ENCODE measurements at places on chromosomes 12 and 14.

GRCh38 chr12:64714551-64714968 is 44.6 kb downstream of the GNS start:
- DNase-seq = no peak

DNA sequence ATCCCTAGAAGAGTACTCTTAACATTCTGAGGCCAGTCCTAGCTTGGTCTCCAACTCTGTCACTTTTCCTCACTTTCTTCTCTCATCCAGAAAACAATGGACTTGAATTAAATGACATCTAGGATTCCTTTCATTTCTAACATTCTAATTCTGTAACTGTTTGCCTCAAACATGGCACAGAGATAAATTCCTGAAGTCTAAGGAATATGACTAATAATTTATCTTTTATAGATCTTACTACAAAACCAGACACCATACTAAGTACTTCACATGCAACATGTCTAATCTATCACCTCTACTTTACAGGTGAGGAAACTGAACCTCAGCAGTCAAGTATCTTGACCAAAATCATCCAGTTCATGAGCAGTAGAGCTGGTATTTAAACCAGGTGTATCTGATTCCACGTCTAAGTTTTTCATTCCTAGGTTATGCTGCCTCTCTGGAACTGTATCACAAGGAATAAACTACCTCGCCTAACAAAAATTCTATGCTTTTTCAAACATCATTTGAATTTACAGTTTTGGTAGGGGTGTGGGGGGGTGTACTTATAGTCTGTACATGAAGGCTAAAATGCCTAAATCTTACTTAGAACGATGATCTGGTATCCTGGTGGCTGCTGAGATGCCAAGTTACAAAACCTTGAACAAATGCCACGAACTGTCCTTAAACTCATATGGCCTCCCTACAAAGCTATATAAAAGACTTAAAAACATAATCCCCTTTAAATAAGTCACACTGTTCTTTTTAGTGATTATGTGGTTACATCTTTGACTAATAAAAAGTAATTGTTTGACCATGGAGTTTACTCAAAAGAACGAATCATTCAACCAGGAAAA is 41.6 kb downstream of the ATXN2 start:
- no peak for DNase-seq

GRCh38 chr14:95490138-95490509 is 26.3 kb downstream of the SYNE3 start:
- DNase-seq = no peak

DNA sequence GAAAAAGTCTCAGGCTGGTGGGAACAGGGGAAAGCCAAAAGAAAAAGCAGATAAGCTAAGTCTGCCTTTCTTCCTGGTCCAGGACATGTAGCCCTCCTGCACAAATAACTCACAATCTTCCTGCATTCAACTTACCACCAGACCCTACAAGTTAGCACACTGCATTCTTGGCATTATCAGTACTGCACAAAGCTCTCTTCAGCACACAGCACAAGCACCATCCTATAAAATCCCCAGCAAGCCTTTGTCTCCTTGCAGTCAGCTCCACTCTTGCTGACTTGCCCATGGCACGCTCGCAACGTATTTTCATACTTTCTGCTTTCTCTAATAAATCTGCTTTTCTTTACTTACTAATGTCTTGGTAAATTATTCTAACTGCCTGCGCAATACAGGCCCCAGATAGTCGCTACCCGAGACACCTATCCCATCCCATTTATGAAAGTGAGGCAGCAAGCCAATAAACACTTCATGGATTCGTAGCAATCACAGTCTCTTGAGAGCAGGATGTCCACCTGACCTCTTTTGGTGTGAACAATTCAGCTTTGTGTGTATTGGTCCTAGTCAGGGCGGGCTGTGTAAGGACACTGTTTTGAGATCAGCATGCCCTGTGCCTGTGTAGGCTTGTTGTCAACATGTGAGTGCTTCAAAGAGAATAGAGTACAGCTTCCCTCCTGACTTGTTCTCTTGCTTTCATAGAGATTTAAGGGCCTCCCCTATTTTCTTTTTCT is 49.0 kb downstream of the TMEM117 start:
- peak; percentile 16 for DNase-seq
